PC-3 (cell line): ENCODE measurements at places on chromosomes 16 and 17.

GRCh38 chr17:80952291-80952690, 39.4 kb upstream of the CHMP6 start:
- DNase-seq: no peak

GRCh38 chr17:7562208-7562605, 488 bp downstream of the SENP3 start:
- no peak for DNase-seq

DNA sequence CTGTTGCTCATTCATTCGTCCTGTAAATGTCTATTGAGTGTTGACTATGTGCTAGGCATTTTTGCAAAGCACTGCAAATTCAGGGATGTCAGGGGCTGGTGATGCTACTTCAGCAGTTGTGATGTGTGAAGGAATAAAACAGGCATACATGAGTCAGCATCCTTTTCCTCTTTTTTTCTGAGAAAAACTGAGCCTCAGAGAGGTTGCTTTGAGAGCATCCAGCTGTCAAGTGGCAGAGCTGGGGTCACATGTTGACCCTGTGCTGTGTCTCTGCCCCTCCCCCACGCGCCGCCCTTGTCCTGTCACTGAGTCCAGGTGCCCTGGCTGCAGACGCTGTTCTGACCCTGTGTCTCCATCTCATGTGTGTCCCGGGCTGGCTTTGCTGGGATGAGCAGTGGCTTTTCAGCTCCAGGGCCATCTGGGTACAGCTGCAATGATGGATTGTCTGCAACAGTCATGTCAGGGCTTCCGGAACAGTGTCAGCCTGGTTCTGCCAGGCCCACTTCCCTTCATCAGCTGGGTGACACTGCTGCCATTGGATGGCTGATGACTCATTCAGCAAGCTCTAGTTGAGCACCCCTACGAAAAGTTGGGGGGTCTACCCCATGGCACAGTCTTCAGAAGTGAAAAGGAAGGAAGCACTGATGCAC, 14.9 kb downstream of the SEC14L5 start:
- no peak for DNase-seq

DNA sequence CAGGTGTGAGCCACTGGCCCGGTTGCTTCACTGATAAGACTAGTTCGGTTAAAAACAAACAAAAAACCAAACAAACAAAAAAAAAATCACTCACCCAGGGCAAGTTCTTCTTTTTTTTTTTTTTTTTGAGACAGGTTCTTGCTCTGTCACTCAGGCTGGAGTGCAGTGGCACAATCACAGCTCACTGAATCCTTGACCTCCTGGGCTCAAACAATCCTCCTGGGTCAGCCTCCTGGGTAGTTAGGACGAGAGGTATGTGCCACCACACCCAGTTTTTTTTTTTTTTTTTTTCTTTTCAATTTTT, 119.5 kb upstream of the CORO6 start:
- DNase-seq: no peak

DNA sequence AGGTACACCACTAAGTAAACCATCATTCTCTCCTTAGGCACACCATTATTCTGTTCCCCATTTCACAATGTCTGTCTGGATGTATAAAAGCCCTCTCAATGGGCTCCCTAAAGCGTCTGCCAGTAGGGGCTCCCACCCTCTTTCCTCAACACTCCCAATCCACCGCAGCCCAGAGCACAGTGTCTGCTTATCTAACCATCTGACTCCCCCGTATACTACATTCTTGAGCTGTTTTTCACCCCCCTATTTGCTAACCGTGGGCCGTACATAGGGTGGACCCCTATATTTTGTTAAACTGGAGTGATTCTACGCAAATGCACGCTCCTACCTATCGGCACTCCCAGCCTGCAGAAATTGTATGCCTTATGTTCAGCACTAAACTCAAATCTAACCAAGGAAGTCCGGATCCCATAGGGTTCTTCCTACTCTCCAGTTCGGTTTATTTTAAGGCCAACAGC, 685 bp upstream of the PSMD3 start:
- no peak for DNase-seq

GRCh38 chr17:34663714-34664113, 84.3 kb downstream of the TMEM132E start:
- DNase-seq: no peak

GRCh38 chr17:28173031-28173561, 130.6 kb downstream of the NLK start:
- DNase-seq: no peak
